Right kidney (tissue), 9 donors: ENCODE measurements at places on chromosomes 13 and 19.
A peak's percentile ranks its signal among the peaks of the same experiment; 100 is the strongest.

DNA sequence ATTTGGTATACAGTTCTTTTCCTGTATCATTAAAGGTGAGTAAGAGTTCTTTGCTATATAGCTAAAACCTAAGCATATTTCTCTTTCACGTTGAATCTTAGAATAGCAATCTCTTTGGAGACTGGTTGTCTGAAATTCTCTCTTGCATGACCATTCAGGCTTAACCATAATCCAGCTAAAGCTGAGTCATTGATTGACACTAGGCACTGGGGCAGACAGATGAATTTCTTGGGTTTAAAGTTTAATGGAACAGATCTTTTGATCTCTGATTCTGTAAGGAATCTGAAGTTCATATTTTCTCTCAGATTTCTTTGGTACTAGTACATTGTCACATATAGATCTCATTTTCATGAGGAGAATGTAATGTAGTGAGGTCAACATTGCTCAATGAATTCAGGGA, 397.3 kb upstream of the MIR17HG start:
- no peak for DNase-seq

GRCh38 chr19:30695171-30695875, 323.1 kb downstream of the ZNF536 start:
- no peak for DNase-seq

DNA sequence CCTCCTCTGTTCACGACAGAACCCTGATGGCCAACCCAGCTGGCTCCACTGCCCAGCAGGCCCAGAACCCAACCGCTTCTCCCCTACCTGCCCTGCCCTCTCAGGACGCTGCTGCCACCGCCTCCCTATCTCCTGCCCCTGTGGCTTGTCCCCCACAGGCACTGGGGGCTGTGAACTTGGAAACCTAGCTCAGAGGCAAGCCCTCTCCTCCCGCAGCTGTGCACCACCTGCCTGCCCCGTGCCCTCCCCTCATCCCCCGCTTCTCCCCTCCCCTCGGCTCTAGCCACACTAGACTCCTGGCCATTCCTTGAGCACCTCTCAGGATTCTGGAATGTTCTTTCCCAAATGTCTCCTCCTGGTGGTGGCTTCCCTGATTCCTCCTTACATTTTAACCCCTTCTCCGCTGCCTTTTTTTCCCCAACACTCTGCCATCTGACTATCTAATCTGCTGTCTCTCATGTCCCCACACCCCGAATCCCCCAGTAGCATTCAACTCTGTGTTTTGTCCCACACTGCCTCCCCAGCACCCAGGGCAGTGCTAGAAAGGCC, 6.7 kb downstream of the NANOS3 start:
- no peak for DNase-seq

GRCh38 chr13:75444016-75444415, 38.0 kb downstream of the TBC1D4 start:
- DNase-seq: no peak

DNA sequence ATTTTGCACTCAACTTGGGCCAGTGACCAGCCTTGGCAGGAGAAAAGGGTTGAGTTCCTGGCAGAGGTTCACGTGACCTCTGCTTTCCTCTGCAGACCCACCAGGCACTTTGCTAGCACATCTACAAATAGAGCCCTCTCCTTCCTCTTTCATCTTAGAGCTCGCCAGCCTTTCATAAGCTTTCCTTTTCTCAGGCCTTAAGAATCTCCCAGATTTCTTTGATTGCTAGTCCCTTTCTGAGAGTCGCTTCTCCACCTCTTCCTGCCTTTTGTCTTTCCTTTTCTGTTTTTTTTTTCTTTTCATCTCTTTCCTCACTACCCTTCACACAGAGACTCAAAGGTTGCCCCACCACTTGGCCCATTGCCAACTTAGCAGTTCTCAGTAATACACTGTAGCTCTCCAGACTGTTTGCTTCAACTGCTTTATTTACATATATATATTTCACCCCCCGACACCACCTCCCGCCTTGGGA, 375.7 kb upstream of the SPRY2 start:
- peak; percentile 12 for DNase-seq

- DNase-seq: no peak
Measured at GRCh38 chr19:46574533-46574932, 26.6 kb upstream of the CALM3 start.

DNA sequence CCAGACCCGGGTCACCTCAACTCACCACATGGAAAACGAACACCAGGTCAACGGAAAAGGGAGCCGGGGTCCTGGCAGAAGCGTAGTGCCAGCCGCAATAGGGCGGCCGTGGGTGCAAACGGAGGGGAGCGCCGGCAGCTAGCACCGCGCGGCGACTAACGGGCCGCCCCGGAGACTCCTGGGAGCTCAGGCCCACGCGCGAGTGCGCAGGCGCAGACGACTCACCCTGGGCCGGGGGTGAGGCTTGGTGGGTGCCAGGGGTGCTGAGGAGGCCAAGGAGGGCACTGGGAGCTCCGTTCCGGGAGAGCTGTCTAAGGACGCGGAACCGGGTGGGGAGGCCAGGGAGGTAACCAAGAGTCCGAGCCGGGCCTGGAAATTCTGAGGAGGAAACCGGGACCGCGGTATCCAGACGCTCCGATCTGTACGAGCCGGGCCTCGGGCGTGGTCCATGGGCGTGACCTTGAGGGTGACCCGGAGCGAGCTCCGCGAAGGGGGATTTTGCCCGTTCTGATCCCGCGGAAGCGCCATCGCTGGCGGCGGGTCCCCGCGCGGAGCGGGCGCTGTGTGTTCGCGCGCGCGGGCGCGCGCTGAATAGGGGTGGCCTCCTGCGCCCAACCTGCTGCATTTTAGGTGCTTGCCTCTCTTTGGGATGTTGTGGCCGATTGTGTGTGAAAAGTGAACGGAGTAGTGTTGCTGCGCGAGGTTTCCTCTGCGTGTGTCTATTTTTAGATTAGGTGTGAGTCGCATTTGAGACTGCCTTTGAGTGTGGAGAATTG, at the start of gene ZNF382:
TSS of gene ZNF382 (plus strand) at position 213 of the 776 bp plus-strand sequence. CDS start 4,602 bp downstream, outside the sequence.
- DNase-seq: peak; percentile 87

DNA sequence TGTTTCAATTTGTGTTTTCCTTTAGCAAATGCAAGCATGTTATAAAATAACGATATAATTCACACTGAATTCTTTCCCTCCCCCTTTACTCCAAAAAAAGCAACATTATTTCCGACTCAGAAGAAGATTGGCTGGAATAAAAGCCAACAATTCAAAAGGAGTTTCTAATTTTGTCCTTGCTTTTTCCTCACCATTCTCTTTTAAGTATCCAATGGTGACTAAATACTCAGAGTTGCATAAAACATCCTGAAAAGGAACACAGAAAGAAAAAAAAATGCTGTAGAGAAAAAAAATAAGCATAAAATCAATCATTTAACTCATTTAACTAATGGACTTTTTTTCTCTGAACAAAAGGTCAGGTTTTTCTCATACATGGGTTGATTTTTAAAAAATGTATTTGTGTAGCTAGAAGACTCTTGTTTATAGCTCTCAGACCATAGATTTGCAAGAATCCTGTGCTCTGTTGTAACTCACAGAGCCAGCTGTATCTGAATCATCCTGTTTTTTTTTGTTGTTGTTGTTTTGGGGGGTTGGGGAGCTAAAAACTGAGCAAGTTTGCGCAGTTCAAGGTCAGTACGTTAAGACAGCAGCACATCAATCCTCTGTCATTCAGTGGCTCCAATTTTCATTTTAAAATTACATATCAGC, 108.1 kb downstream of the PCDH17 start:
- no peak for DNase-seq

- DNase-seq: no peak
Measured at GRCh38 chr13:95524264-95524901, 28.1 kb upstream of the CLDN10 start.

GRCh38 chr13:23901365-23901764, 4.1 kb upstream of the C1QTNF9B start:
- no peak for DNase-seq

- no peak for DNase-seq
Measured at GRCh38 chr19:7662657-7663056, 6.2 kb upstream of the RETN start.

DNA sequence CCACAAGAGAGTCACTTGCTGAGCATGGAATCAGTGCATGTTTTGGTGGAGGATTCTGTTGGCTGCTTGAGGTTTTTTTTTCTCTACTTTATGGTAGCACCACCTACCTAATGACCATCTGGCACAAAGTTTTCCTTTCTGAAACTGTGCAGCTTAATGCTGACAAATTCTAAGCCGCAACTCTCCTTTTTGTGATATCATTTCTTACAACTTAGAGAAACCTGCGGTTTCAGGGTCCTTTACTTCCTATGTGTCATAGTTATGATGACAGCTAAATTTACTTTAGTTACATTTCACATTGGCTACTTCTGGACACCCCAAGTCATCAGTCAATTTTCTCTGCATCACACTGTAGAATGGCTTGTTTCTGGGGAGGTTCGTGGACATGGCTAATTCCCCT, 115.4 kb upstream of the TMTC4 start:
- DNase-seq: no peak

GRCh38 chr19:5903624-5904351, at the start of gene NDUFA11:
Gene NDUFA11 (minus strand): TSS chr19:5903790. CDS start chr19:5903708, 82 bp downstream.
- peak; percentile 98 for DNase-seq

- no peak for DNase-seq
Measured at GRCh38 chr19:50777830-50778303, 7.6 kb downstream of the GPR32 start.

GRCh38 chr19:51503286-51503817, 1.8 kb upstream of the SIGLEC12 start:
- DNase-seq: no peak

DNA sequence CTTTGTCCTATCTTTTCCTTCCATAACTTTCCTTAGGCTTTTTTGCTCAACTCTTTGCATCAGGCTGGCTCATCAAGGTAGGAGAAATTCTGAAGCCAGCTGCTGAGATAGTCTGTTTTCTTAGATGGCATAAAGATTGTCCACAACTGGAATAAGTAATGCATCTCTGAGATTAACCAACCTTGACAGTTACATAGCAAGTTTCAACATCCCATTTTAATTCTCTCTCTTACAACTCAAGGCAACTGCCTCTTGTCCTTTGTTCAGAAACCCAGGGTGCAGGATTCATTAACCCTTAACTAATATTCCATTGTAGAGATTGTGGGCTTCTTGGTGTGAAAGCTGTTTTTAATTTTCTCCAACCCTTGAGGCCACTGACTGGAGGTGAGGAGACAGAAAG, 239.2 kb downstream of the LACC1 start:
- DNase-seq: no peak

- DNase-seq: no peak
Measured at GRCh38 chr19:56136362-56136761, 4.7 kb upstream of the ZNF444 start.

DNA sequence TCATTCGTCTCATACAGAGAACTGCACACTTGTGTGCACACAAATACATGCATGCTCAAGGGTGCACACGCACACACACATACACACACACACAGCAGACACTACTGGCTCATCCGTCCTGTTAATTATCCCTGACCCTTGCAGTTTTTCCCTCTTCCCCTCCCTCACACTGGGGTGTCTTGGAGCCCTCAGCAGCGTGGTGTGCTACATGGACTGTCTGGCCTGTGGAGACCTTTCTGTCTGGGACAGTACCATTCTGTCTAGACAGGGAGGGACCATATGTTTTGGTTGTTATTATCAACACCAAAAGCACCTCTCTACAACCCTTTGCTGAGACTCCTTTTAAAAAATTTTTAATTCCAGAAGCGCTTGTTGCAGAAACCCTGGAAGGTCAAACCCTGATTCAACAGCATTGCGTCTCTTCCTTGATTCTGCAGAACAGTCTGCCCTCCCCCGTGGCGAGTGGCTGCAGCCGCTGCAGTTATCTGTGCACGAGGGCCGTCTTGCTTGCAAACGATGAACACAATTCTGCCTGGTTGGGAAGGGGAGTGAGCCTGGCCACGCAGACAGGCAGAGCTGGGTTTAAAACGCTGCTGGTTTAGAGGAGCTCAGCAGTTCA, 374.0 kb downstream of the IRS2 start:
- peak; percentile 77 for DNase-seq

DNA sequence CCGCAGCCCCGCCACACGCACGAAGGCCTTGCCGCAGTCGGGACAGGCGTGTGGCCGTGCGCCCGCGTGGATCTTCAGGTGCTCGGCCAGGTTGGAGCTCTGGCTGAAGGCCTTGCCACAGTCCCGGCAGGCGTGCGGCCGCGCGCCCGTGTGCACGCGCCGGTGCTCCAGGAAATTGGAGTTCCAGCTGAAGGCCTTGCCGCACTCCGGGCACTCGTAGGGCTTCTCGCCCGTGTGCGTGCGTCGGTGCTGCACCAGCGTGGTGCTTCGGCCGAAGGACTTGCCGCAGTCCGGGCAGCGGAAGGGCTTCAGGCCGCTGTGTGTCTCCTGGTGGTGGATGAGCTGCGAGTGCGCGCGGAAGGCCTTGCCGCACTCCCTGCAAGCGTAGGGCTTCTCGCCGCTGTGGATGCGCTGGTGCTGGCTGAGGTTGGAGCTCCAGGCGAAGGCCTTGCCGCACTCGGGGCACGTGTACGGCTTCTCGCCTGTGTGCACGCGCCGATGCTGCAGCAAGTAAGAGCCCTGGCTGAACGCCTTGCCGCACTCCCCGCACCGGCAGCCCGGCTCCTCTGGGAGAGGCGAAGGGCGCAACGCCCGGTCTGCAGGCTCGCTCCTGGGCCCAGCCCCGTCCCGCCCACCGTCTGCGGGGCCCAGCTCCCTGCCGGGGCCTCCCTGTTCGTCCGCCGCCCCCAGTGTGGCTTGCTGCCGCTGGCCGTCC, 3.6 kb upstream of the A1BG start:
- no peak for DNase-seq

DNA sequence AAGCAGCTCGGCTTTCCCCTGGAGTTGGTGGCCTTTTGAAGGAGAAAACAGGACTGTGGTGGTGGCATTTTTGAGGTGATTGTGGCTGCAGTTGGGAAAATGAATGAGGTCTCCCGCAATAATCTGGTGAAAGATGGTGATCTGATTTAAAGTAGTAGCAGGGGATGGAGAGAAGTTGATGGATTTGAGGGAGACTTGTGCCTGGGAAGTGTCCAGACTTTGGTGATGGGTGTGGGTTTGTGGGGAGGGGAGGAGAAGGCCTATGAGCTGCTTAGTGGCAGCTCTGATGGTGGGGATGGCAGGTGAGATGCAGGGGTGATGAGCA, 4.0 kb upstream of the EPN1 start:
- no peak for DNase-seq

DNA sequence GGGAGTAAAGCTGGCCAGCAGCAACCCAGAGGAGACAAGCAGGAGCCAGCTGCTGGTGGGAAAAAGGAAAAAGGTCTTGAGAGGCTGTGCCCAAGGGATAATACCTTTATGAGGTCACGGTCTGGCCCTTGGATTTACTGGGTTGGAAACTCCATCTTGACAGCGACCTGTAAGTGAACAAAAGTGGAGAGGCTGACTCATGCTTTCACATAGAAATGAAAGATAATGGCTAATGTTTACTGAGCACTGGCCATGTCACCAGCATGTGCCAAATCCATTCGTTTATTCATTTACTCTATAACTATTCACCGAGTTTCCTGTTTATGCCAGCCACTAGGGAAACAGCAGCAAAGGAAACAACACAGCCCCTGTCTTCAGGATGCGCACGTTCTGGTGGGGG, 4.7 kb downstream of the VRK3 start:
- no peak for DNase-seq
